Activated CD4-positive, alpha-beta T cell treated with anti-CD3 and anti-CD28 coated beads, Interleukin-2, amount 50 U/mL, for 1 hour (primary cell): ENCODE measurements at places on chromosomes 1 and 21.

DNA sequence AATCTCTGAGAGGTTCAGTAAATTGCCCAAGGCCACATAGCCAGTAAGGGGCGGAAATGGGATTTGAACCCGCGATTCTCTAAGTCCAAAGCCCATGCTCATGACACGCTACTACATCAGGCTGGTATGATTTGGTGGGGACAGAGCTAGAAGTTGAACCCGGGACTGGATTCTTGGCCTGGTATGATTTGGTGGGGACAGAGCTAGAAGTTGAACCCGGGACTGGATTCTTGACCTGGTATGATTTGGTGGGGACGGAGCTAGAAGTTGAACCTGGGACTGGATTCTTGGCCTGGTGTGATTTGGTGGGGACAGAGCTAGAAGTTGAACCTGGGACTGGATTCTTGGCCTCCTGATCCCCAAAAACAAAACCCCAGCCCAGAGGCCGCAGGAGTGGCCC, 23.0 kb downstream of the EPHB2 start:
- no peak for DNase-seq

DNA sequence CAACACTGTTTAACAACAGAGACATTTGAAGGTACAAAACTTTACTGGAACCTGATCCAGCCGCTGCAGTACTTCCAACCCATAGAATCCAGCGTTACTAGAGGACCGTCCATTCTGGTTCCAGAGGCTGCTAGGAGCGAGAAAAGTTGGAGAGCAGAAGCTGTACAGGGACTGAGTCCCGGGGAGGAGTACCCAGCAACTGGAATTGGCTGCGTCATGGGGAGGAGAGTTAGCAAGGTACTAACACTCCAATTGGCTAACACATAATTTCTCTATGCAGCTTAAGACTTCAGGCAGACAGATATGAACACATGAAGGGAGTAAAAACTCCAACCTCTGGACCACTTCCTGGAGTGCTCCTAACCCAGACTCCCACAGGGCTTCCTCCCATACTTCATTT, 2.1 kb upstream of the QSOX1 start:
- DNase-seq = no peak

DNA sequence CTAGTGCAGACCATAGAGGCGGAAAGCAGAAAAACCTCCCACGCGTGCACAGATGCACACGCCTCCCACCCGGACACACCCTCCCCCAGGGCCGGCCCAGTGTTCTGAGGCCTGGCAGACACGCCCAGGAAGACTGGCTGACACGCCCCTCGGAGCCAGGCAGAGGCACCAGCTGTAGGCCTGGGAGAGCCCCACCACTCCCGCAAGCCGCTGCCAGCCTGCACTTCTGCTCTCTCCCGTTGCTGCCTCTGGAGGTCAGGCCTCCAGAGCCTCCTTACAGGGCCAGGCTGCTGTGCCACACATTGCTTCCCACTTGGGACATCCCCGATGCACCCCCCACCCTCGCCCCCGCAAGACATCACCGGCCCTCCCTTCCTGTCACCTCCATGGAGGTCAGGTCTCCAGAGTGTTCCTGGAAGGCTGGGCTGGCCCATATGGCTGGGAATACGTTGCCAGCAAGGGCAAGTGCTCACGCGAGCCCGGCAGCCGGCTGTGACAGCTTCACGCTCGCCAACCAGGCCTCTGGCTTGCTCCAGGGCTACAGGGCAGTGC, 40.4 kb downstream of the CASZ1 start:
- DNase-seq = peak; percentile 67

DNA sequence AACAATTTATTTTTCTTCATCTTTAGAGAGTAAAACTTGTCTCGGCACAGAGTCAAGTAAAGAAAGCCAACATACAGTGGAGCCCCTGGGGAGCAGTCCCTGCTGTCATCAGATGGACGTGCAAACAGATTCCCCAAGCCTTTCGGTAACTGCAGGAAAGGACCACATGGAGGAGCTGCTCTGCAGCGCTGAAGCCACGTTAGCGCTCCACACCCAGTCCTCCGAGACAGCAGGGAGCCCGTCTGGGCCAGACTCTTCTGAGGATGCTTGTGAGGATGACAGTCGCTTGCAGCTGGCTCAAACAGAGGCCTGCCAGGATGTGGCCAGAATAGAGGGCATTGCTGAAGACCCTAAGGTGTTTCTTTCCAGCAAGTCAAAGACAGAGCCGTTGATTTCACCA, 77.1 kb upstream of the SCCPDH start:
- DNase-seq = no peak

DNA sequence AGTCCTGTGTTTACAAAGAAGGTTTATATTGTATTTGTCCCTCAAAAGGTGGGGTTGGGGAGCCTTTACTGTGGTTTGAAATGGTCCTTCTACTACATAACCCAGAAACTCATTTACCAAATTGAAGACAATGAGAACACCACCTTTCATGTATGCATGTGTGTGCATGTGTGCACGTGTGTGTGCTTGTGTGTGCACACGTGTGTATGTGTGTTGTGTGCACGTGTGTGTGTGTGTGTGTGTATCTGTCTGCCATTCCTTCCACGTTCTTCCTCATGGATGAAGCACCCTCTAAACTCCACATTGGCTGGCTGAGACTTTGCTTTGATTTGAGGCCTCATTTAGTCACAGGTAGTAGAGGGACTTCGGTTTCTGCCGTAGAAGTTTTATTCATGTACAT, 138.2 kb downstream of the EDEM3 start:
- no peak for DNase-seq

DNA sequence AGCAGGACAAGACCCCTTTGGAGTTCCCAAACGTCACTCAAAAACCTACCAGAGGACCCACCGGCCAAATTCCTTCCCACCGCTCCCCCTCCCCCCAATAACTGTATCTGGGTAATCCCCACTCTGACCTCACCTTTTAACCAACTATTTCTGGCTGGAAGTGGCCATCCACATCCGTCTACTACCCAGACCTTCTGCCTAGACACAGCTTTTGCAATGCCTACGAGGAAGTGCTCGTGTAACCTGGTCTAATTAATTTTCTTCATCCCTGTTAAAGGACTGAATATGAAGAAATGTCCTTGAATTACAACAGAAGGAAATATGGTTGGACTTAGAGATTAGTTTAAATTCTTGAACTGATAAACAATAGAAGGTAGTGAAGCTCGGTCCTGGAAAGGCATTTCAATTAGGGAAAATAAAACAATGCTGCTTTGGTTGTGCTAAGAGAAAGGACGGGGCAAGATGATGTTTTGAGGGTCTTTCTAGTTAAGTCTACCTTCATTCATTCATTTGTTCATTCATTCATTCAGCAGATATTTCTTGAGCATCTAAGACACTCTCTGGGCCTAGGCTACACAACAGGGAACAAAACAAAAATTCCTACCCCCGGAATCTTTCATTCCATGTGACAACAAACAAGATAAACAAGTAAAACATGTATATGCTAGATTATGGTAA, 18.8 kb downstream of the AVPR1B start:
- no peak for DNase-seq

DNA sequence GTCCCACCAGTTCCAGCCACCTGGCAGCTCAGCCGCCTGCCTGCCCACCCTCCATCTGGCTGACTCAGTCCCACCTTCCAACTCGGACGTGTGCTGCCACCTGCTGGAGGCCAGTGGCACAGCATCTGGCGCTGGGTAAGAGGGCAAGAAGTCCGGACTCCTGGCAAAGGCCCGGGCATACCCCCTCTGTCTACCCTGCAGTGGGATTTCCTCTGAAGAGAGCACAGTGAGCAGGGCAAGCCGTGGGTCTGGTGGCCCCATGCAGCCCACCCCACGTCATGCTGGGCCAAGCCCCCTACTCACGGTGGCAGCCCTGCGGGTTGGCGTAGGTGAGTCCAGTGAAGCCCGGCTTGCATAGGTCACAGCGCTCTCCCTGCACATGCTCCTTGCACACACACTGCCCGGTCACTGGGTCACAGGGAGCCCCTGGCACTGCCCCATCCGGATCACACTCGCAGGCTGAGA, 24.5 kb downstream of the LAMB3 start:
- peak; percentile 70 for DNase-seq

- DNase-seq = no peak
Measured at GRCh38 chr1:204449678-204450280, 38.2 kb upstream of the PPP1R15B start.

- no peak for DNase-seq
Measured at GRCh38 chr1:234707641-234708040, 97.7 kb upstream of the IRF2BP2 start.

DNA sequence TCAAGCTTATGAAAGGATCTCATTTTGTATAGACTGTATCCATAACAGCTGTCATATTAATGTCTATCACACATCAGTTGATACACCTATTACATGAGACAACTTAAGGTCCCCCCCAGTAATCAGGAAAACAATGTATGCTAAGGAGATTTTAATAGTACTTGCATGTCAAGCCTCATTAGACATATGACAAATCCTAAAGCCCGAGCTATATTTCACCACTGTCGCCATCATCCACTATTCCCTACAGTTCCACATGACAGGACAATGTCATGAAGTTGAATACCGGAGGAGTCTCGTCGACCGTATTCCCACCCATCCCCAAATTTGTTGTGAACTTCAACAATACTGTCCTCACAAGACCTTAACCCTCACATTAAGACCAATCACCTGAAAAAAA, 3.4 kb downstream of the HMGN1 start:
- DNase-seq = no peak

DNA sequence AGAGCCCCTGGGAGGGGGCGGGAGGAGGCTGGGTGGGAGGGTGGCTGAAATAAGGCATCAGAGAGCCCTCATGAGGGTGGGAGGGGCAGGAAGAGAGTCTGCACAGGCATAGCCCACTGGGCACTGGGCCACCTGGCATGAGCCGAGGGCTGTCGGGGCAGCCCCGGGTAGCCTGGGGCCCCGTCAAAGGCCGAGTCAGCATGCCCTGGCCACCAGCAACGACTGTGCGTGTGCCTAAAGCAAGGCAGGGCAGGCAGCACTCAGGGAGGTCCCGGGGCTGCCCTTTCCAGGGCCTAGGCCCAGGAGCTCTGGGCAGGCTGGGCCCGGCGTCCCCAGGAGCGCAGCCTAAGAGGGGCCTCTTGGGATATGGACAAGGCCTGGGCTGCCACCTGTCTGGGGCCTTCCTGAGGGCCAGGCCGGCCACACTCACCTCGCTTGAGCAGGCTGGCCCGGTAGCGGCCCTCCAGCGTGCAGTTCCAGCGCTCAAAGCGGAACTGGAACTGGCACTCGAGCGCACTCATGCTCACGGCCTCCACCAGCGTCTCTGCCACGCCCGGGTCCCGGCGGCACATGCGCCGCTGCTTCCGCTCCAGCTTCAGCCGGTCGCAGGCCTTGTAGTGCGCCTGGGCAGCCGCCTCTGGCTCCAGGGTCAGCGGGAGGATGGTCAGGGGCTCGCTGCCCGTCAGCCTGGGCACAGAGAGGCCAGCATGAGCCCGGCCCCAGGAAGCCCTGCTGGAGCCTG, 22.7 kb downstream of the WNT9A start:
- no peak for DNase-seq

DNA sequence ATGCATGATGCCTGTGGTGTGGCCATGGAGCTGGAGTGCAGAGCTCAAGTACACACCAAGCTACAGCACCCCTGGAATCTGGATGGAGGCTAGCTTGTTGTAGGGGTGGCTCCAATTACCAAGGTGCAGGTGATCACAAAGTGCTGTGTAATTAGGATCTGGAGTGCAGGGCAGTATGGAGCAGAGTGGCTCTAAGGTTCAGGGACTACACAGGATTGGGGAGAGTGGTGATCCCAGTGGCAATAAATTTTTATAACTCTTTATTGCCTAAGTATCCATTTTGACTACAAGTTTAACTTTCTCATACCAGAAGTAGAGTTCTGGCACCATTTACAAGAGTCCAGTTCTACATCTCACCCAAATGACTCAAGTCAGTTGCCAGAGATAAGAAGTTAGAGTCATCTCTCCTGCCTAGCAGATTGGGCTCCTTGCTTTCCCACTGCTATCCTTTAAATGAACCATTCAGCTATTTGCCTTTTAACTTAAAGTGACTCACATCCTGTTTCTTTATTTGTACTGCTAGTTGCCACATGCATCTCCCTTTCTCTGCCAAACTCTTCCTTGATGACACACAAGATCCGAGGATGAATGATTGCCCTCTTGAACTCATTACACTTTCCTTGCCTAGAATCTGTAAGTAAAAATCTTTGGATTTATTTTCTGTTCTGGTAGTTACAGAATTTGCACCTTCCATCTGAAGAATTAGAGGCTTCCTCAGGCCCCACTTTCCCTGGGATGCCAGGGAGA, 427.2 kb downstream of the KCNT2 start:
- DNase-seq = no peak

DNA sequence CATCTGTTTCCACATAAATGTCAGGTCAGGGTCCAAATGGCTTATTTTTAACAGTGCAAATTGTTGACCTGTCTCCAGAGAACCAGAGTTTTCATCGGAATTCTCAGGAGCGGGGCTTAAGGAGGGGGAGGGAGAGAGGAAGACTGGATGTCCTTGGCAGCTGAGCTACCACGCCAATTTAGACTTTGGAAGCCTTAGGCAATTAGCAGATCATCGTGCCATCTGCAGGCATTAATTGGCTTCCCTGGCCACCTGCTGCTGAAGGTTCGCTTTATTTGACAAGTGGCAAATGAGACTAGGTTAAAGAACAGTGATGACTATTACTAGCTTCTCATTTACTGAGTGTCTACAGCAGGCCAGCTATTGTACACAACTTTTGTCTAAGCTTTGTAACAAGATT, 43.7 kb downstream of the HLX start:
- no peak for DNase-seq

DNA sequence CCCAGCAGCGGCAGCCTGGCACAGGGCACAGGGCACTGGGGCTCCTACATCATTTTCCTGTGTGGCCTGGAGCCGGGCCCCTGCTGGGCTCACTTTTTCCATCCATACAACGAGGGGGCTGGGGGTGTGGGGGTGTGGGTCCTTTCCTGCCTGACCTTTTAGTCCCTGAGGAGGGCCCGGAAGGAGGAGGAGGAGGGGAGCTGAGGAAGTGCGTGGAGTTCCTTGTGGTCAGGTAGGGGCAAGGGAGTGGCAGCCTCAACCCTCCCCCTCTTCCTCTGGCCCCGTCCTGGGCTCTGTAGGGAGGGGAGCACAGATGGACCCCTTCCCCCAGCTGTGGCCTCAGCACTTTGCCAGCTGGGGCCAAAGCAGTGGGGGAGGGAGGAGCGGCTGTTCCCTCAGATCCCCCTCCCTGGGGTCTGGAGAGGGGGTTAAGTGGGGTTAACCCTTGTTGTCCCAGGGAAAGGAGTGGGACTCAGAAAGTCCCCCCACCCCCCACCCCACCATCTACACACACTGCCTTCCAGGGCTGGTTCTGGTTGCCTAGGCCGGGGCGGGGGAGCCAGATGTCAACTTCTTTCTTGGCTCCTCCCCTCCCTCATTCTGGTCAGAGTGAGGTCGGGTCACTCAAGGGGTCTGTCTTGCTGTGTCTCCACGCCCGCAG, 5.7 kb downstream of the NTRK1 start:
- no peak for DNase-seq

GRCh38 chr1:51755437-51755836, 123.1 kb downstream of the NRDC start:
- DNase-seq = no peak
